ENCODE measurements at places on chromosomes 16 and 17.

DNA sequence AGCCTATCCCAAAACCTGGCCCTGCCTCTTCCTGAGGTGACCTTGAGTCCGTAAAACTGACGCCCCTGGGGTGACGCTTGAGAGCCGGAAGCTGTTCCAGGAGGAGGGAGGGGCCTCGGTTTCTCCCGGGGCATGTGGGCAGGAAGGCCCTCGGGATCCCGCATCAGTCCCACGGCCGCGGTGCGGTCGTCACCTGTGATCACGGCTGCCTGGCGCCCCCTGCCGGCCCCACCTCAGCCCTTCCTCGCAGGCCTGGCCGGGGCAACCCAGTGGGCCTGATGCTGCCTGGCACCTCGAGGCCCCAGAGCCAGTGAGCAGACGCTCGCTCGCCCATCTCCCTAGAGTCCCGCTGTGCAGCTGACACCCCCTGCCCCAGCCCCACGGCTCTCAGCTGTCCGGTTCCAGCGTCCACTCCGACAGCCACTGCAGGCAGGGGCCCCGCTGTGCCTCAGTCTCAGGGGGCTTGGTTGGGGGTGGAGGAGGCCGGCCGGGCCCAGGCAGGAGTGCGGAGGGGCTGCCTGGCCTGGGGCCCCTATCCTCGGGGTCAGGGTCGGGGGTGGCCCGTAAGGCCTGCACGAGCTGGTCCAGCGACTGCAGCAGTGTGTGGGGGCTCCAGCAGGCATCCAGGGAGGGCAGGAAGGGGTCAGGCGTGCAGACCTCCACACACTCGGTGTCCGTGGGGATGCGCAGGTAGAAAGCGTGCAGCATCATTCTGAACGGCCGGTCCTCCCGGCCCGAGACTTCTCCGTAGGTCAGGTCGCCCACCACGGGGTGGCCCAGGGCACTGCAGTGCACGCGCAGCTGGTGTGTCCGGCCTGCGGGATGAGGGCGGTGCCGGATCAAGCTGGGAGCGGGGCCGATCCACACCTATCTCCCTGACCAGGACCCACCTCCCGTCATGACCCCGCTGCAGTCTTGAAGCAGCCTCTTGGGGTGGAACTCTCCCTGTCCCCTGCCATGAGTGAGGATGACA lies 2.3 kb downstream of the RPUSD1 start:
- DNase-seq: no peak

GRCh38 chr16:57704011-57704904 lies 9.7 kb downstream of the DRC7 start:
- no peak for DNase-seq

GRCh38 chr16:79587897-79588296 lies 12.6 kb downstream of the MAF start:
- no peak for DNase-seq

GRCh38 chr17:55463600-55463999 lies 42.0 kb upstream of the MMD start:
- no peak for DNase-seq

- no peak for DNase-seq
Observed at GRCh38 chr16:56097306-56097705, 94.0 kb upstream of the GNAO1 start.

DNA sequence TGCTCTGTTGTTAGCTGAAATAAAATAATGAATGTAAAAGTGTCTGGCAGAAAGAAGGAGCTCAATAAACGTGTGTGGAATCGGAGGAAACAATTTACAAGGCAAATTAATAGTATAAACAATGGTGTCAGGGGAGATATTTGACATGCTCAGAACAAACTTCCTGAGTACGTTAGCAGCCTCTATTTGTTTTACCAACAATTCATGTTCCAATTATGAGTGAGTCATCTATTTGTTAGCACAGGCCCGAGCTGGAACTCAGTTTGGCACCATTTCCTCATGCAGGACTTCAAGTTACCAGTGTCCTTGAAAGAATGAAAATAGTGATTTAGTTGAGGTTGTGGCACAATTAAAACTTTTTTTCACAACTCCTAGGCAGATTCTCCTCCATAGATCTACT lies 9.1 kb downstream of the ASIC2 start:
- DNase-seq: no peak

- DNase-seq: no peak
Observed at GRCh38 chr16:86085161-86085611, 186.2 kb downstream of the IRF8 start.

- no peak for DNase-seq
Observed at GRCh38 chr16:55508941-55509931, at the start of gene LPCAT2. TSS of gene LPCAT2 (plus strand) at chr16:55509072. CDS start at chr16:55509182, 110 bp downstream.

GRCh38 chr16:57590654-57591085 lies 37.8 kb upstream of the ADGRG1 start:
- DNase-seq: no peak

- DNase-seq: no peak
Observed at GRCh38 chr17:17712268-17712924, 31.1 kb downstream of the RAI1 start.

GRCh38 chr16:18041864-18042834 lies 294.4 kb downstream of the NPIPA8 start:
- no peak for DNase-seq

DNA sequence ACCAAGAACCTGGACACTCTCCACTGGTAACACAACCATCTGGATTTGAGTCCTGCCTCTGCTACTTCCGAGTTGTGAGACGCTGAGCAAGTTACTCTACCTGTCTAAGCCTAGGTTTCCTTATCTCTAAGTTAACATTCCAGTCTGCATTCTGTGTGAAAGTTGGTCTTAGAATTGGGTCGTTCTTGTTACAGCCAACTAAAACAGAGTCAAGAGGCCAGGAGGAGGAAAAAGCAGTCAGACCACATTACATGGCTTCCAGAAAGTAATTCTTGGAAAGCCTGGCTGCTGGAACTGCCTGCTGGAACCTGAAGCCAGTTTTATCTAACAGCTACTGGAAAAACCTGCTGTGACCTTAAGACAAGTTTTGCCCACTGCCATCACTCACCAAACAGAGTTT lies 38.4 kb upstream of the XYLT1 start:
- no peak for DNase-seq

DNA sequence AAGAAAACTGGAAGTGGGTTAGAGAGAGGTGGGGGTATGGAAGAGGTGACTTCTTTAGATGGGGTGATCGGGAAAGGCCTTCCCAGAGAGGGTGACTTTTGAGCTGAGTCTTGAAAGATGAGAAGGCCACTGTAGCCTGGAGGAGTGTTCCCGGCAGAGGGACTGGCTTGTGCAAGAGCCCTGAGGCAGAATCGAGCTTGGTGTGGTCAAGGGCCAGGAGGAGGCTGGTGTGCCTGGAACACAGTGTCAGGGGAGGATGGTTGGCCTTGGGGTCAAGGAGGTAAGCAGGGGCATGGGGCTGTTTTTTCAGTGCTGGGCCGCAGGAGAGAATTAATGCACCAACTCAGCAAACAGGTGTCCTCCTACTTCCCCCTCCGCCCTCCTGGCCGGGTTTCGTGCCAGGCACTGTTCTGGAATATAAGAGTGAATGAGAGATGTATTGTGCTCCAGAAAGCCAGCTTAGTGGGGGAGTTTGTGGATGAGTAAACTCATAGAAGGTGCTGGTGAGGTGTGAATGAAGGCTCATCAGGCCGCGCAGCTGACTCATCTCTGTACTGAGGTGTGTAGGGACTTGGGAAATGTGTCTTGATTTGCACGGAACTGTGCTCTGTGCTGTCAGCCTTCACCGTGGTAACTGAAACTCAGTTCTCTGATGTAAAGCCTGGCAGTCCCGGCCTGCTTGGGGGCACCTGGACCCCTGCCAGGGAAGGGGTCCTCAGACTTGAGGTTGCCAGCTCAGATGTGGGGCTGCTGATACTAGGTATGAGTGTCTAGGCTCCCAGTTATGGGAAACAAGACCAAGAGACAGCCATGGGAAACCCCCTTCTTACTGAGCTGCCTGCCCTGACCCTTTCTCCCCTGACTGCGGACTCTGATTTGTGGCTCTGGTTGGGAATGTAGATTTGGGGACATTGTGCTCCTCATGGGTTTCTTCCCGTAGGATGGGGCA lies 15.3 kb downstream of the KSR1 start:
- DNase-seq: no peak

GRCh38 chr16:67449336-67449735 lies 18.4 kb downstream of the HSD11B2 start:
- DNase-seq: no peak

GRCh38 chr17:6084311-6085161 lies 14.4 kb downstream of the WSCD1 start:
- DNase-seq: no peak

- DNase-seq: no peak
Observed at GRCh38 chr17:27532269-27533263, 76.3 kb downstream of the KSR1 start.

- DNase-seq: no peak
Observed at GRCh38 chr17:4599505-4600281, 15.4 kb downstream of the SMTNL2 start.

GRCh38 chr17:62085511-62086408 lies 20.7 kb upstream of the MED13 start:
- no peak for DNase-seq

GRCh38 chr16:9713156-9713555 lies 469.1 kb downstream of the GRIN2A start:
- no peak for DNase-seq

DNA sequence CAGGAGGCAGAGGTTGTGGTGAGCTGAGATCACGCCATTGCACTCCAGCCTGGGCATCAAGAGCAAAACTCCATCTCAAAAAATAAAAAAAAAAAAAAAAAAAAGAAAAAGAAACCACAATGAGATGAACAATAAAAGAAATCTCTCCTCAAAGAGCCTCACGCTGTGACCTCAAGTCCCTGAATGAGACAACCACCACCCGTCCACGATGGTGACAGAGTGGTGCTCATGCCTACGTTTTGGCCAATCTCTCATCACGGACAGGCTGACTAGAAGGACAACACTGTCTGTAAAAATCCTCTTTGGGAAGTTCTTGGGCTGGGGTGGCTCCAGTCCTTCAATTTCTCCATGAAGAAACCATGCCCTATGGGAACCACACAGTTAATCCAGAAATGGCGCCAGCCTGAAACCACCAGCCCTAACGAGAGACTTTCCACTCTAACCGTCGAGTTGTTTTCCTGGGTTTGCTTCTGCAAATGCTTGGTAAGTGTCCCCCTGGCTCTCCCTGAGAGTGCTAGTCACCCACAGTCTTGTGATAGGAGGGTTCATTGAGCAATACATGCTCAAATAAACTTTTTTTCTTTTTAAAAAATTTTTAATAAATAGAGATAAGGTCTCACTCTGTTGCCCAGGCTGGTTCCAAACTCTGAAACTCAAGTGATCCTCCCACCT lies 15.0 kb upstream of the PRSS27 start:
- no peak for DNase-seq

DNA sequence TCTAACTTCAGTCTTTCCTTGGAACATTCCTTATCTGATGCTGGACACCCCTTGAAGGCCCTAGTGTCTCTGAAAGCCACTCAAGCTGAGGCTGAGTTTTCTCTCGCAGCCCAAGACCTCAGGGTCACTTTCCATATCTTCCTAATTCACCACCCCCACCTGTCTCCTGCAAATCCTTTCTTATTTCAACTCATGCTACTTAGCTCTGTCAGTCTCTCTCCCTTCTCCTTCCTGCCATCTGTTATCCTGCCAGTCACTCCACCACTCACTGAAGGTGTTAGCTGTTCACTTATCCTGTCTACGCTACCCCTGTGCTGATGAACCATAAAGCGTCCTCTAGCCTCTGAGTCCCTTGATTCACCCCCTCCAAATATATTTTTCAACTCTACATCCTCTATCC lies 143.9 kb upstream of the SHISA6 start:
- DNase-seq: no peak

- DNase-seq: no peak
Observed at GRCh38 chr17:78923660-78924453, 1.3 kb downstream of the TIMP2 start.

DNA sequence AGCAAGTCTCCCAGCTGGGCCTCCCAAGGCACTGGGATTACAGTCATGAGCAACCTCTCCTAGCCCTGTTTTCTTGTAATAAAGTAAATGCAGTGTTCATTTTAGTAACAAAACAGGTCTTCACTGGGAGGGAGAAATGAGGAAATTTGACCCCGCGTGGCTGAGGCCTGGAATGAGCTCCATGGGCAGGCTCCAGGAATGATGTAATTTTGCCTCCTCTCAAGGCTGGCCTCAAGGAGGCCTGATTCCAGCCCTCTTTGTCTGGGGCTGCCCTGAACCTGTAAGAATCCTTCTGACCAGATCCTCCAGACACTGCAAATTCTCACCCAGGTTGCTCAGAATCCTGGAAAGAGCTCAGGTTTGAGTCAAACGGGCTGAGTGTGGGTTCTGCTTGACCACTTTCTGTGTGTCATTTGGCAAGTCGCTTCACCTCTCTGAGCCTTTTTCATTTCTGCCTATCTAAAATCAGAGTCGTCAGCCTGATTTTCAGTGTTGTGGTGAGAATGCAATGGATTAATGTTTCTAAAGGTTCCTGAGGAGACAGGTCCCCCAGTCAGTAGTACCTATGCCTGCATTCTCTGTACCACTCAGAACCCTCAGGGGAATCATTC lies 57.1 kb downstream of the RAB11FIP4 start:
- DNase-seq: no peak

- DNase-seq: no peak
Observed at GRCh38 chr16:3838600-3839401, 41.7 kb downstream of the CREBBP start.

GRCh38 chr16:50121278-50121677 lies 31.8 kb upstream of the TENT4B start:
- DNase-seq: no peak

DNA sequence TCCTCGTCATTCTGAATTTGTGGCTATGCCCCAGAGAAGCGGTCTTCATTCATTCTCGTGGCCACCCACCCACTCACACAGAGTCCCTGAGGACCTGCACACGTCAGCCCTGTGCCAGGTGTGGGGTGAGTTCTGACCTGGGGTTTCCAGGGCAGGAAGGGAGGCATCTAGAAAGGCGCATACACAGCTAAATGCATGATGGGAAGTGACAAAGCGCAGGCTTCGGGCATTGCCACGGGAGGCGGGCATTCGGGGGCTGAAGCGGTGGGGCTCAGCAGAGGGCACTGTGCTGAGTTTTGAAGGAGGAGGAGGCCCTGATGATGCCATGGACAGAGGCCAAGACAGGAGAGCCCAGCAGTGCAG lies 10.9 kb downstream of the UBALD2 start:
- DNase-seq: no peak

- DNase-seq: no peak
Observed at GRCh38 chr17:46885415-46886309, 34.3 kb downstream of the WNT9B start.

GRCh38 chr16:6616746-6617145 lies 715.9 kb upstream of the RBFOX1 start:
- no peak for DNase-seq

DNA sequence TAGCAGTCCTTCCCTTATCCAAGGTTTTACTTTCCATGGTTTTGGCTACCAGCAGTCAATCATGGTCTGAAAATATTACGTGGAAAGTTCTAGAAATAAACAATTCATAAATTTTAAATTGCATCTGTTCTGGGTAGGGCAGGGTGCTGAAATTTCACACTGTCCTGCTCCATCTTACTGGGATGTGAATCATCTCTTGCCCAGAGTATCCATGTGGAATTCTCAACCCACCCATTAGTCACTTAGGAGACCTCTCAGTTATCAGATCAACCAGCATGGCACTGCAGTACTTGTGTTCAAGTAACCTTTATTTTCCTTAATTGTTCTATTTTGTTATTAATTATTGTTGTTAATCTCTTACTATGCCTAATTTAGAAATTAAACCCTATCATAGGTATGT lies 202.8 kb upstream of the CPHXL start:
- no peak for DNase-seq

- DNase-seq: no peak
Observed at GRCh38 chr17:13740686-13741085, 139.0 kb upstream of the HS3ST3A1 start.

- no peak for DNase-seq
Observed at GRCh38 chr17:64706224-64707049, 44.3 kb upstream of the SMURF2 start.

Measured in left renal cortex interstitium (tissue), 4 donors.